ENCODE measurements at places on chromosomes 11 and 22. TPM values are rescaled to one million over a fixed set of nuclear protein-coding genes. Genes with fewer than 3 reads are reported as not detected.

SLC37A2 gene
- 0.49 TPM for total RNA-seq

DNA sequence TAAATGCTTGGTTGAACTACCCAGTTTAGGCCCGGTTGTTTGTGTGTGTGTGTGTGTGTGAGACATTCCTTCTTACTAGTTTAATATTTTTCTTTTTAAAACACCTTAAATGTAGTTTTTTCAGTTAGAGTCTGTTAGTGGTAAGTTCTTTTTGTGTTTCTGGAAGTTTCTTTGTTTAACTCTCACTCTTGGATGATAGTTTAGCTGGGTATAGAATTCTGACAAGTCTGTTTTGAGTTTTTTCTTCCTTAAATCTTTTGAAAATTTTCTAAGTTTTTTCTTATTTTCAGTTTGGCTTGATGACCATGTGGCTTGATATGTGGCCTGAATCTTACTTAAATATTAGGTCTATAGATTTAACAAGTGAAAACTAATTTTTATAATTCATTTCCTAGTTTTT, 60.1 kb downstream of the PDE3B start:
- H3K36me3 ChIP-seq, result no peaks in the 10 kb centered on the region
- peaks cover 2% of the 10 kb centered on the region for H3K27me3 ChIP-seq
- no peak overlapping the region for H3K27ac ChIP-seq
- DNase-seq, result no peak

- H3K4me1 ChIP-seq, result peaks cover 15% of the 10 kb centered on the region
- peak within 1 kb of the TSS; percentile 97 for H3K4me3 ChIP-seq
- peak within 1 kb of the TSS; percentile 15 for H3K27ac ChIP-seq
- peak; percentile 69 for DNase-seq
Observed at GRCh38 chr11:125903711-125904659, at the start of gene DDX25. DDX25 (plus strand) TSS chr11:125904508; CDS start chr11:125904518, 10 bp downstream.

GRCh38 chr11:65485920-65486219, 13.0 kb upstream of the MALAT1 start:
- no peaks in the 10 kb centered on the region for H3K36me3 ChIP-seq
- H3K4me3 ChIP-seq, result no peak overlapping the region
- H3K27me3 ChIP-seq, result peaks cover 11% of the 10 kb centered on the region
- H3K27ac ChIP-seq, result peak overlapping the region; percentile 64
- DNase-seq, result no peak

GRCh38 chr11:45530776-45531175, 134.6 kb downstream of the CHST1 start:
- DNase-seq, result no peak
- H3K27ac ChIP-seq, result no peak overlapping the region
- no peaks in the 10 kb centered on the region for H3K36me3 ChIP-seq
- H3K27me3 ChIP-seq, result peaks cover 4% of the 10 kb centered on the region

DNA sequence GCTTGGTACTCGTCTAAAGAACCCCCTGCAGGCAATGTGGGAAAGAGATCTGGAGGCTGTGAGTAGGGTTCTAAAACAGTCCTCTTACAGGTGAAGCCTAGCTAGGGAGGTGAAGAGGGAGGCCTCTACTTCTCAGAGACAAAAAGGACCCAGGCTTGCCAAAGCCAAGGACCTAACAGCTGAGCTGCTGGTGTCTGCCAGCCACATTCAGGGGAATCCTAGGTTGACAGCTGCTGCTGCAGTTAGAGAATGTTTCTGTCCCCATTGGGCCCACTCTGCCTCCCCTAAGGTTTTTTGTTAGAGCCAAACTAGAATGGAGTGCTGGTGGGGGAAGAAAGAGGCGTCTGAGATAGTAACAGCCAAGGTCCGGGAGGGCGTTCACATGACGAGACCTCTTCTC, 26.6 kb upstream of the TLCD5 start:
- H3K4me1 ChIP-seq, result peaks cover 28% of the 10 kb centered on the region
- DNase-seq, result no peak
- H3K36me3 ChIP-seq, result no peaks in the 10 kb centered on the region

- H3K27me3 ChIP-seq, result peaks cover 5% of the 10 kb centered on the region
- H3K36me3 ChIP-seq, result peaks cover 4% of the 10 kb centered on the region
- H3K4me3 ChIP-seq, result no peak overlapping the region
- no peak for DNase-seq
- H3K4me1 ChIP-seq, result peaks cover 31% of the 10 kb centered on the region
Observed at GRCh38 chr11:2383852-2384804, 7.0 kb downstream of the CD81 start.

Data from endothelial cell (in vitro differentiated cells).